Astrocyte (in vitro differentiated cells and primary cell): ENCODE measurements at places on chromosomes 3 and 15.
A peak's percentile ranks its signal among the peaks of the same experiment; 100 is the strongest.

- DNase-seq = peak; percentile 56
Observed at GRCh38 chr3:192827208-192827607, 90.4 kb downstream of the MB21D2 start.

DNA sequence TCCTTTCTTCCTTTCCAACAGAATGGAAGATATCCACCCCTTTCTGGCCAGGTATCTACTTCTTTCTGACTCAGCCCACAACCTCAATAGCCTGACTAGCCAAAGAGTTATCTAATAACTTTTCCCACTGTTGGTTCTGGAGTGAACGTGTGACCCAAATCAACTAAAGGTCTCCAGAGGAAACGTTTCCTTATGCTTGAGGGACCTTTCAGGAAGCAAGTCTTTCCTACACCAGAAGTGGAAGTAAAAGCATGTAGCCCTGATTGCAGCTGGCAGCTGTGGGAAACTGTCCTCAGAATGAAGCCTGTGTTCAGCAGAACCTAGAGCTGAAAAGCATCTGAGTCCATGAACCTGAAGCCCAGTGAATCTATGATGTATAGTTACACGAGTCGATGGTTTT is 34.7 kb upstream of the PHLDB2 start:
- no peak for DNase-seq

DNA sequence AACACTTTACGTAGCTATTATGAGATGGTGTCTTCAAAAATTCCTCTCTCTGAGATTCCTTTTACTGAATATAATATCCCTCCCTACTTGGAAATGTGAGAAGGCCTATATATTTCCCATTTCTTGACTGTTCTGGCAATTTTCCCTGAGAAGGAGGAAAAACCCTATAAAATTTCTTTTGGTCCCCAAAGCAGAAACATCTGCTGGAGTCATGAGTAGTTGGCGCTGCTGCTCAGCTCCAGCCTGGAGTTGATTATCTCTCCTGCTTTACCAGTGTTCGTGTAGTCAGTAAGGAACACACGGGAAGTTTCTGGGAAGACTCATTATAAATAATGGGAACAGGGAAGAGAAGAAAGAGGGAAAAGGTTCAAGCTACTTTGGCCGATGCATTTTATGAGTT is 680.1 kb downstream of the EPHA3 start:
- DNase-seq = no peak

DNA sequence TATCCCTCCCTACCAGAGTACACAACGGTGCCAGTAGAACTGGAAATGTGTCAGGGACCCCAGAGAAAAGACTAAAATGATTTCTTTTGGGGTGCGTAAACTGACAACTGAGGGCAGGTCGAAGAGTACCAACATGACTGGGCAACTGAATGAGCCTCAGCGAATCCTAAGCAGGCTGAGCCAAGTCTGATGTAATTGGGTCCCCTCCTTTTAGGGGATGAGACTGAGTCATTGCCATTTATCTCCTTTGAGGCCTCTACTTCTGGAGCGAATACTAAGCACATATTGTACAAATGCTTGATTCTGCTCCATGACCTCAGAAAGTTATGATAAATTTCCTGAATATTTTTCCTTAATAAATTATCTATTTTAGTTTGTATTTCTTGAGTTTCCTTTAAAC is 17.3 kb upstream of the GPR156 start:
- no peak for DNase-seq
